Fibroblast of skin of abdomen (primary cell): ENCODE measurements at places on chromosomes 16 and 17.

DNA sequence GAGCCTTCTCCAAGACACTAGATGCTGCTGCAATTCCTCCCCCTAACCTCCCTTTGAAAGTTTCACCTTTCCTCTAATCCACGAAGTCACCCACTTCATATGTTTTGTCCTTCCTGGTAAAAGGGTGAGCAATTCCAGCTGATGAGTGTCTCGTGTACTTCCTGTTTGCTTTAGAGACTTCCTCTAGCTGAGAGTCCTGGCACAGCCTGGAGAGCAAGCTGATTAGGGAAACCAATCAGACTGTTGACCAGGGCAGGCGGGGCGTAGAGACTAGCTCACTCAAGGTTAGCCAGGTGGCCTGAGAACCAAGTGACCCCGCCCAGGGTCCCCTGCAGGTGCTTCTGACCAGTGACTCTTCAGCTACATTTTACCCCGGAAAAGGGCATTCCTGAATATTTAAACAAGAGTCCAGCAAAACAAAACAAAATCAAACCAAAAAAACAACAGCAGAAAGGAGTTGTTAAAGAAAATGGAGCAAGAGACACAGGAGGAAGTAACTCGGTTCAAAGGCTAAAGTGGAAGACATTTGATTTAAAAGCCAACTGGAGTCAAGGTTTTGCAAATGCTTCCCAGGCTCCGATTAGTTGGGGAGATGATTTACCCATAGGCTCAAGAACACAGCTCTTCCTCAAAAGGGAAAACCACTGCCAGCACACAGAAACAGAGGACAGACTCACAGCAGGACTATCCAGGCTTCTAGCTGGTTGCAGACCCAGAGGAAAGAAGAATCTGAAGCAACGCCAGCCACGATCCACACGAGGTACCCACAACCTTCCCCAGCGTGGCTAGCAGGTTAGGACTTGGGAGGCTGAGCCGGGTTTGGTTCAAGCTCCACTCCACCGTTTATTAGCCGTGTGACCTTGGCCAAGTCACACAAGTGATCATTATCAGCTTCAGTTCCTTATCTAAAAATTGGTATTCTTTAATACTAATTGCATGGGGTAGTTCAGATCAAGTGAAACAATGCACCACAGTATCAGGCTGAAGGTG is 13.4 kb downstream of the HSPB9 start:
- DNase-seq, result peak; percentile 55

- no peak for DNase-seq
Measured at GRCh38 chr17:9094193-9094592, 72.9 kb downstream of the NTN1 start.

DNA sequence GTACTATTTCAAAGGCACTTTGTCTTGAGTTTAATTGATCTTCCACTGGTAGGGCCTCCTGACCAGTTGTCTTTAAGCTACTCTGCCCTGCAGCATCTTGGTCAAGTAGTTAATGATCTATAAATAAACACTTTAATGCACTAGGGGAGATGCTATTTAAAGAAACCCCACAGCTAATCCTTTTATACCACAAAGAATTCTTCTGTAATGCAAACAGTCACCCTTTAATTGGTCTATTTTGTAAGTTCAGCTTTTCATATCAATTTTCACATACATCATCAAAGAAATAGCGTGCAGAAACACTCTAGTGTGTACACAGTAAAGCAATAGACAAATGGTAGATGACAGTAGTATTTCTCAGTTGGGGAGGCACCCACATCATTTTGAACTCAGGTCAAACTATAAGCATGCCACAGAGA is 70.3 kb downstream of the PMP22 start:
- peak; percentile 61 for DNase-seq

- DNase-seq, result no peak
Measured at GRCh38 chr16:1621851-1622250, 9.7 kb downstream of the CRAMP1 start.

DNA sequence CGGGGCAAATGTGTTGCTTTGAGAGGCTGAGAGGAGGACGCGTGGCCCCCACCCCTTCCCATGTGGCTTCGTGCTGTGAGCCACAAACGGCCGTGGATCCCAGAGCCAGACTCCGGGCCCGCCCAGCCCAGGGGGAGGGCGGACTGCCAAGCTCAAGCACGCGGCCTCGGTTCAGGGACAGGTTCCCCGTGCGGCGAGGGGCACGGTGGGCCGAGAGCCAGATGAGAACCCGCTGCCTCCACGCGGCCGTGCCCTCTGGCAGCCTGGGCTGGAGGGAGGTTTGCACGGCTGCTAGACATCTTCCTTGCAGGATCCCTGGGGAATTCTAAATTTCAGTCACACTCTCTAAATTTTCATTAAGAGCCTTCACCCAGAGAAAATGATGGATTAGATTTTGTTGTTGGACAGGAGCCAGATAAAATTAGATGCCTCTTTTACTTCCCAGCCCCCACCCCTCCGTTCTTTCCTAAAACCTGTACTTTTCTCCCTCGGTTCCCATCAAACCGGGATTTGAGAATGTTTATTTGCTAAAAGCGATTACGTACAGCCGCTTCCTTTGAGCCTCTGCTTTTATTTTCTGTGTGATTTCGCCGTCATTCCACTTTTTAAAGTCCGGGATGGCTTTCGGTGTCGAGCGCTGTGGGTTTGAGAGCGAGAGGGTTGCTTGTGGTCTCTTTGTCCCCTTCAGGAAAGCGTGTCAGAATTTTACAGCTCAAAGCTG is 25.0 kb upstream of the GNG13 start:
- no peak for DNase-seq
